Hepatic stellate cell (primary cell): ENCODE measurements at places on chromosomes 5 and 9.

DNA sequence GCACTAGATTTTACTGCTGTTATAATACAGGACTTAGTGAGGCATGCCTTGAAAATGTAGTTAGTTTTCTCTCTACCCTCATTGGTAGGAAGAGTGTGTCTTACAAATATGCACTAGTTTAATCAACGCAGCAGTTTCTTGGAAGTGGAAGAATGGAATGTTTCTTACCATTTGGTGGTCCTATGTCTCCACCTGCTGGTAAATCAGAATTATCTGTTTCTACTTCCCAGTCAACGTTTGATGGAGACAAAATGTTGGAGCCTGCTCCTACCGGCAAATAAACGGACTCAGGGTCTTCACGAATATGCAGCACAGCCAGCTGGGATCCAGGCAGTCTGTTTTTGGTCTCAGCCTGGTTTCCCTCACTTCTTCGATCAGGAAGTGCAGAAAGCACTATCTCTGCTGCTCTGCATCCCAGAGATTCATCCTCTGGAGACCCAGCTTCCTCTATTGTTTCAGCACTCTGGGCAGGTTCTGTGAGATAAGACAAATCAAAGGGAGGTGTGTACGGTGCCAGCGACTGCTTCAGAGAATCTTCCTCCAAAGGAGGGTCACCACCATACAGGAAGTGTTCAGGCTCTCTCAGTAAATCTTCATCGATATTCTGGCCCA, 59.5 kb upstream of the PCA3 start:
- DNase-seq, result peak; percentile 60

DNA sequence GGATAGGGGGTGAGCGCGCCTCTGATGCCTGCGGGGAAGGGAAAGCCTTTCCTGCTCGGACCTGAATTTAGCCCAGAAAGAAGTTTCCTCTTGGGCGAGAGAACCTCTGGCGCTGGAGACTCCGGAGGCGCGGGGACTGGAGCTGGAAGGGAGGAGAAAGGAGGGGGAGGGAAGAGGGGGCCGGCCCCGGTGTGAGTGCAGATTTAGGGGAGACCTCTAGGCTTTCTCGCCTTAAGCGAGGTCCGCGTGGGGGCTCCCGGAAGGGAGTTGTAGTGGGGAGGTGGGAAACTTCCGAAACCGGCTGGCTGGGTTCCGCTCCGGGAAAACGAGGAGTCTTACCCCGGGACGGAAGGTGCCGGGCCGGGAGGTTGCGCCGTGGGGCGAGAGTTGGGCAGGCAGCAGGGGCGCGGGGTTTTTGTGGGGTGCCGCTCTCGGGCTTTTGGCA, 1.3 kb downstream of the PCSK5 start:
- DNase-seq, result peak; percentile 7

DNA sequence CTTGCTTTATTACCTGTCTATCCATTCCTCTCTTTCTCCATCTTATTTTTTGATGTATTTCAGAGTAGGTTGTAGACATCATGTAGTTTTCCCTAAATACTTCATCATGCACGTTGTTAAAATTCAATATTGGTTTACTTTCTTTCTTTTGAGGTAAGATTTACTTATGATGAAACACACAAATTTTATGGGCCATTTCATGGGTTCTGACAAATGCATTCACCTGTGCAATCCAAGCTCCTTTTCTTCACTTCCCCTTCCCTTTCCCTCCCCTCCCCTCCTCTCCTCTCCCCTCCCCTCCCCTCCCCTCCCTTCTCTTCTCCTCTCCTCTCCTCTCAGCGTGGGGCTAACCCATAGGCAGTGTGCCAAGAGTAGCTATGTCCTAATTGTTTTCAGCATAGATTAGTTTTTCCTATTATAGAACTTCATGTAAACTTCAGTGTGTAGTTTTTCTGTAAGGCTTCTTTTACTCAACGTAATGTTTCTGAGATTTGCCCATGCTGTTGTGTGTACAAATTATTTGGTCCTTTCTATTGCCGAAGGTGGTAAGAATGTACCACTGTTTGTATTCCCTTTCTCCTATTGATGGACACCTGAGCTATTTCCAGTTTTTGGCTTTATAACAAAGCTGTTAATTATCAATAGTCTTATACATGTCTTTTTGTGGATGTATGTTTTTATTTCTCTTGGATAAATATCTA, 92.9 kb upstream of the CLINT1 start:
- no peak for DNase-seq

DNA sequence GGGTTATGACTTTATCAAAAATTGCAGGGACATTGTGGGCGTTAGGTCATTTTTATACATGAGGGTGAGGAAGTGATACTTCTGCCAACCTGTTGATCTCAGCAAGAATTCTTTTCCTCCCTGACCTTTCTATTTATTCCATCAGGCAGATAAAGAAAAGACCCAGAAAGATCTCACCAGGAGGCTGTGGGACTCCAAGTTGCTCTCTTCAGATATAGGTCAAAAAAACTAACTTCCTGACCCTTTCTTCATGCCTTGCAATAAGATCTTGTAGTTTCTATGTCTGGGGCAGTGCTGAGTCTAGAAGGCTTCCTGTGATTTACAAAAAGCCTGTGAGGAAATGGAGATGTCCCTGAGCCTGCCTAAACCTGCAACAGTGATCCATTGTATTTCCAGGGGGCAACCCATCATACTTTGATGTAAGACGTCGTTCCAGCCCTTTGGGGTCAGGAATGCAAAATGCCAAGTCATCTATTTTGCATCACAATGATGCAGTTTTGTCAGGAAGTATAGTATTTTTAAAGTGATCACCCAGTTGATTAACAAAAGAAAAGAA, 22.0 kb upstream of the PIK3R1 start:
- no peak for DNase-seq

DNA sequence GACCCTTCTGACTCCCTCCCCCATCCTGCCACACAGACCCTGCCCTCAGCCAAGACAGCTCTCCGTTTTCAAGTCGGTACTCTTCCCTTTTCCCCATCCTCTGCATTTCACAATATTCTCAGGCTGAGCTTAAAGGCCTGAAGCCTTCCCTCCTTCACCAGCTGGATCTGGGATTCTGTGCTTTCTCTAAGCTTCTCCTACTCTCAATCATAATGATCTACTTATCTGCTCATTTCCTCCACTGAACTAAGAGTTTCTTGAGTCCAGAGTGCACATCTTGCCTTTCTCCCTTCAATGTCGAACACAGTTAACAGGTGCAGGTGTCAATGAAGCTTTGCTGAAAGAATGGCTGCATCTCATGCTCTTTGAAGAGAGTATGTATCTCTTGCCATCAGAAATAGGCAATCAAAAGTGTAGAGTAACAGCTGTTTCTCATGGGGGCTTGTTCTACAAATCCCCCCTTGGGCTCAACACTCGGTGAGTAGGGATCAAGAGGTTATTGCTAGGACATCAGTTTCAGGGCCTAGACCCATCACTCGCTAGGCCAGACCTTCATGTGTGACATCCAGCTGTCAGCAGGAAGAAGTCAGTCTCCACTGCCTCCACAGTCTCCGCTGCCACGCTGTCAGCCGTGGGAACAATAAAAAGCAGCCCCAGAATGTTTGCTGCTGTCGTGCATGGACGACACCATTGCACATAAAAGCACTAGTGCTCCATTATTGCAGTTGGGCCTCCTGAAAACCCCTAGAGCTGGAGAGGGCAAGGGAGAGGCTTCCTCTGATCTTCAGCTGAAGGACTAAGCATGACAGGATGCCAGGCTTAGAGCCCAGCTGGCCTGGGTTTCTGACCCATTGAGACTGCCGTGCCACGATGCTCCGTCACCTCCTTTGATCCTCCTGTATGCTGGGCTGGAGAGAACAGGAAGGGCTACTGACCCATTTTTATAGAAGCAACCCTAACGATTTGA, 23.7 kb downstream of the TRAF1 start:
- no peak for DNase-seq
